Right lobe of liver (tissue), 6 donors: ENCODE measurements at places on chromosomes 2 and 18. TPM values are rescaled to one million over a fixed set of nuclear protein-coding genes. Genes with fewer than 3 reads are reported as not detected.

GRCh38 chr2:136502660-136503059, 262.7 kb upstream of the THSD7B start:
- DNase-seq = no peak

GRCh38 chr2:204897561-204897960, 352.3 kb downstream of the PARD3B start:
- no peak for DNase-seq

DNA sequence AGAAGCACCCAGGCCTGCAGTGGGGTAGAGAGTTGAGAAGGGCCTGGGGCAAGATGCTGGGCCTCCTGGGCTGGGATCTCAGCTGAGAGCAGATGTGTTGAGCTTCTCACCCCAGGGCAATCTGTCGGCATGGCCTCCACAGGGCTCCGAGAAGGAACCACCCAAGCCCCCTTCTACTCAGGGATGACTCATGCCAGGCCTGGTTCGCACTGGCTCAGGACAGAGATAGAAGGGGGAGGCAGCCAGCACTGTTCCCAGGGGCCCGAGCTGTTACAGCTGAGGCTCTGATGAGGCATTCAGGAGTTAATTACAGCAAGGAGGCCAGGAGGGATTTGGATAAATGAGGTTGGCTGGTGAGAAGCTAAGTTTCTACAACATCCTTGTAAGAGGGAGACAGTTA, 62.5 kb downstream of the CENPO start:
- DNase-seq = no peak

GRCh38 chr2:215060861-215061536, 77.4 kb downstream of the ABCA12 start:
- DNase-seq = no peak

DNA sequence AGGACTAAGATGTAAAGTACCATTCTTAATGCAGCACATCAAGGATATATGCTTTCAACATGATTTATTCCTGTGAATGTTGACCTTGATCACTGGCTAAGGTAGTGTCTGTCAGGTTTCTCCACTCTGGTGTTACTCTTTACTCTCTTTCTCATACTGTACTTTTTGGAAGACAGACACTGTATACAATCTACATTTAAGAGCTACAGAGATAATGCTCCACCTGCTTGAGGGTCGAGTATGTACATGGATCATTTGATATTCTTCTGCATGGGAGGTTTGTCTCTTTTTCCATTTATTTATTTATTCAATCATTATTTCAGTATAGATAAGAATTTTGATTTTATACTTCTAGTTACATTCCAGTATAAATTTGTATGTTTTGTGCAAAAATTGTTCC, 199.5 kb upstream of the RGPD4 start:
- DNase-seq = no peak

- no peak for DNase-seq
These were observed 80.5 kb upstream of the CAVIN2 start for GRCh38 chr2:191927319-191927867.

DNA sequence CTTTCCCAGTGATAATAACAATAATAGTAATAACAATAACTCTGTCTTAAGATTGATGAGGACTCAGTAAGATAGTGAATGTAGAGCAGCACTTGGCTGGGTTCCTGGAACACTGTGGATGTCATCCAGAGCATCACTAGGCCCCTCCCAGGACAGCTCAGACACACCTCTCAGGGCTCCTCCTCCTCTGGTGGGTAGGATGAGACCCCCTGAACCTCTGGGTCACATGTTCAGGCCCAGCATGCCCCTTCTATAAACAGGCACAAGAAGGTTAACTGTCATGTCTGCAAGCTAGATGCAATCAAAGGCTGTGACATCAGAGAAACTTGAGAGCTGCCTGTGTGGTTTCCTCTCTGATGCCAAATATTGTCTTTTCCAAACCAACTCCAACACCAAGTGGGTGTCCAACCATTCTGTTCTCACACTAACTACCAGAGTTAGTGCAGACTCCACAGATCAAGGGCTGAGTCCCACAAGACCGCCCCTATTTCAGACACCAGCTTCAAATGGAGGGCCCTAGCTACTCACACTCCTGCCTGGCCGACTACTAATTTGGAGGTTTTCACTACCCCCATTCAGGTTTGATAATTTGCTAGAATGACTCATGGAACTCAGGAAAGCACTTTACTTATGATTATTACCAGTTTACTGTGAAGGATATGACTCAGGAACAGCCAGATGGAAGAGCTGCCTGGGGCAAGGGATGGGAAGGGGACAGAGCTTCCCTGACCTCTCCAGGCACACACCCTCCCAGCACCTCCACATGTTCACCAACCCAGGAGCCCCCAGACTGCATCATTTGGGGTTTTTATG, 46.4 kb upstream of the BZW1 start:
- DNase-seq = no peak

GRCh38 chr2:38417745-38418689, 40.9 kb upstream of the ATL2 start:
- DNase-seq = no peak

DNA sequence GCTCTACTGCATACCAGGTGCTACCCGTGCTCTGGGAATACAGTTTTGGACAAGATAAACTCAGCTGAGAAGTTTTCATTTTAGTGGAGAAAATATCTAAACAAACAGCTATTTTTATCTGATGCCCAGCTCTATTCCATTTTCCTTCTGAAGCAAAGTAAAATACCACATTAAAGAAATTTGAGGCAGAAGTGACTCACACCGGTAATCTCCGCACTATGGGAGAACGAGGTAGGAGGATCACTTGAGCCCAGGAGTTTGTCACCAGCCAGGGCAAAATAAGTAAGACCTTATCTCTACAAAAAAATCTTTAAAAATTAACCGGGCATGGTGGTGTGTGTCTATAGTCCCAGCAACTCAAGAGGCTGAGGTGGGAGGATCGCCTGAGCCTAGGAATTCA, 416.2 kb upstream of the LYPD1 start:
- no peak for DNase-seq

DNA sequence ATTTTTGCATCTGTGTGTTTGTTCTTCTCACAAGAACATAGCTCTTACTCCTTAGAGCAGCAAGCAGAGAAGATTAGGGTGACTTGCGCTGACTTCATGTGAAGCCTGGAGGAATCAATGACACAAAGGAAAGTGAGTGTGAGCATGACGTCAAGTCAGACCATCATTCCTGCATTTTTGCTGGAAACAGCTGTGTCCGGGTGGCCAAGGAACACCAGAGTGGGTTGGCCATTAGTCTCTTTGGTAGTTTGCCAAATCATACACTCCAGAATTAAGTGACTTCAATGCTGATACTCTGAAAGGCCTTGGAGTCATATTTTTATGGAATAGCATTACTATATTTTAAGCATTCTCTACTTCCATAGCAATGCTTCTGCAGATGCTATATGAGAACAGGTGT, 597.2 kb downstream of the DCDC2C start:
- no peak for DNase-seq

- DNase-seq = no peak
These were observed 407.2 kb upstream of the HNRNPA3 start for GRCh38 chr2:176805345-176805744.

DNA sequence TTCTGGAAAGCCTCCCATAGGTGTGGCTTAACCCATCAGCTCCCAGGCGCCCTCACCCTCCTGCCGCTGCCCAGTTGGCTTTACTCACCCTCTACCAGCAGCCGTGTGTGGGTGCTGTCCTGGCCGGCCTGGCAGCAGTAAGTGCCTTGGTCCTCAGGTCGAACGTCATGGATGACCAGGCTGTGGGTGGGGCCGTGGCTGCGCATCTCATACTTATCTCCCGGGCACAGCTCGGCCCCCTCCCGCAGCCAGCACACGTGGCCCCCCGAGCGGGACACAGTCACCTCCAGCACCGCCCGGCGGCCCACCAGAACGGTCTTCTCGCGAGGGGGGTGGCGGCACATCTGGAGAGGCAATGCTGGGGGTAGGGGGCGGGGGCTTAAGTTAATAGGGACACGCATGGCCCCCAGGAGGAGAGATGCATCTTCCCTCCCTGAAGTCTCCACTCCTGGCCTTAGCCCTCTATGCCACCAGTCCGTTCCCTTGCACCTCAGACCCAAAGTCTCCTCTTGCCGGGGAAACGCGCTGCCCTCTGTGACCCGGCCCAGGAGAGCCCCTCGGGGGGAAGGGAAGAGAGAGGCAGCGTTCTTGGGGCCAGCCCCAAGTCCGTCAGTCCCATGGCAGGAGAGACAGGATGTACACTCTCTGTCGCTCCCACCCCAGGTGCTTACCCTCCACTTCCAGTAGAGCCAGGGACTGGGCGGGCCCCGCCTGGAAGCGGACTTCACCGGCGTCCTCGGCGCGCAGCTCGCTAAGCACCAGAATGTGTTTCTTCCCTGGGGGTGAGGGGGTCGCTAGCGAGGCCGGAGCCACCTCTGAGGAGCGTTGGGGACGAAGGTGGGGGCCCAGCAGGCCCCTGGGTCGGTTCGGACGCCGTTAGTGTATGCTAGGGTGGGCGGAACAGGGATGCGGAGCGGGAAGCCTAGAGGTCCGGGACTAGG, 7.9 kb downstream of the TMEM198 start:
- DNase-seq = no peak

DNA sequence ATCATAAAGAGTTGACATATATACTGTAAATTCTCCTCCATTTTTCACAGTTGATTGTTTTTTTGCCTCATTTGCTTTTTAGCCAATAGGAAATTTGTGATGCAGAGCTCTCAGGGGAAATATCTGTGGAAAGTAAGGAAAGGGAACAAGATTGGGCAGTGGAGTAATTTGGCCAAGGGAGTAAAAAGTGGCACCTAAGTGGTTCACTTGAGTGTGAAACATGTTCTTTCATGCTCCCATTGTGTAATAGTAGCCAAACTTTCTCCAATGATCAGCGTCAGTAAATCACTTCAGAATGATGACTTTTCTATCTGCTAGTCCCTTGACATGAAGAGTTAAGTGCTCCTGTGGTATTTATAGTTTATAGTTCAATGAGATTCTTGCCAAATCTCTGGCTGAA, 141.9 kb upstream of the KCNJ3 start:
- no peak for DNase-seq

GRCh38 chr2:23631389-23631788, 246.4 kb downstream of the KLHL29 start:
- no peak for DNase-seq

DNA sequence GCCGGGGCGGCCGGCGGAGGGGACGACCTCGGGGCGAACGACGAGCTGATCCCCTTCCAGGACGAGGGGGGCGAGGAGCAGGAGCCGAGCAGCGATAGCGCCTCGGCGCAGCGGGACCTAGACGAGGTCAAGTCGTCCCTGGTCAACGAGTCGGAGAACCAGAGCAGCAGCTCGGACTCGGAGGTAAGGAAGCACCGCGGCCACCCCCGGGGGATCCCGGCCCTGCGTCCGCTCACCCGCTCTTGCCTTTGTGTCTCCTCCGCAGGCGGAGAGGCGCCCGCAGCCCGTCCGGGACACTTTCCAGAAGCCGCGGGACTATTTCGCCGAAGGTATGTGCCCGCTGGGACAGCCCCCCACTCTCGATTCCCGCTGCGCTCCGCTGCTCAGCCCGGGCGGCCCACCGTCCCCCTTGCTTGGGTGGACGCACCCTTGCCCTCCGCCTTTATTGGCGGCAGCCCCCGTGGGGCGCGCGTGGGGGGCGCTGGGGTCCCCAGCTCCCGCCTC, 611 bp downstream of the TCF7L1 start:
- peak; percentile 48 for DNase-seq

- no peak for DNase-seq
These were observed 6.3 kb upstream of the SIX3 start for GRCh38 chr2:44934983-44935728.

DNA sequence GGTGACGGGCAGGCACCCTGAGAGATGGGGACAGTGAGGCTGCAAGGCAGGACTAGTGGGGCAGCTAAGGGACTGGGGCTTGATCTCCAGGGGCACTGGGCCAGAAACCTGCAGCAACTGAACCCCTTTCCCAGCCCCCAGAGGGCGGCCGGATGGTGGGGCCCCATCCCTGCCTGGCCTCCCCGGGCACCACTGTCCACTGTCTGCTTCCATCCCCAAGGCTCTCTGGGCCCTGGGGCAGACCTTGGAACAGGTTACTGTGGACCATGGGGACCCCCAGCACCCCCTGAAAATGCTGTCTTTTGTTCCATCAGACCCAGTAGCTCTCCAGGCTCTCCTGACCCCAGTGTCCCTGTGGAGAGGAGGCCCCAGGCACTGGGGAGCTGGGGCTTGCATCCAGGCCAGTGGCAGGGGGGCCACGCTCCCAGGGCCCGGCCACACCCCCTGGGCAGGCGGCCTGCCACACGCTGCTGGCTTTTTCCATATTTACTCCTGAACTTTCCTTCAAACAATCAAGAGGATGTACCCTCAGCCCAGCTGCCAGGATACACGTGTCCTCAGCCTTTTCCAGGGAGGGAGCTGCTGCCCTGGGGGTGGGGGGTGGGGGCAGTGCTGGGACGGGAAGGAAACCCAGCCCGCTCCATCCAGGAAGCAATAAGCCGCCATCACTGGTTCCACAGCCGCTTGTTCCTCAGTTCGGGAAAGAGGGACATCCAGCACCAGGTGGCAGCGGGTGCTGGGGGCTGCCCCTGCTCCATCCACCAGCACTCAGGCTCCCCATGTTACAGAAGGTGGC, 102.3 kb upstream of the ODC1 start:
- no peak for DNase-seq

- no peak for DNase-seq
These were observed 81.0 kb downstream of the TAF4B start for GRCh38 chr18:26307161-26307773.

CAVIN2 gene
- total RNA-seq = 17.5 TPM

IL1R2 gene
- 18.3 TPM for total RNA-seq

AUP1 gene
- 74.3 TPM for total RNA-seq

ANKRD30B gene
- total RNA-seq = not detected

DCC gene
- not detected for total RNA-seq

PID1 gene
- 88.4 TPM for total RNA-seq

STON1 gene
- 1.1 TPM for total RNA-seq

FBXO41 gene
- total RNA-seq = 0.43 TPM

TBR1 gene
- not detected for total RNA-seq
